ENCODE measurements at places on chromosomes 11 and 22. TPM values are rescaled to one million over a fixed set of nuclear protein-coding genes. Genes with fewer than 3 reads are reported as not detected.

DNAJB7 gene
- total RNA-seq: not detected

MUC15 gene
- 1.5 TPM for total RNA-seq

FIBIN gene
- 120 TPM for total RNA-seq

MUC6 gene
- not detected for total RNA-seq

PATE4 gene
- total RNA-seq: not detected

PGA4 gene
- total RNA-seq: not detected

CASP4 gene
- total RNA-seq: 21.9 TPM

LGR4 gene
- total RNA-seq: 28.3 TPM

KDM2A gene
- total RNA-seq: 50.6 TPM

H19 gene
- total RNA-seq: 372 TPM

PRG2 gene
- total RNA-seq: 0.33 TPM

PRR5L gene
- 9.6 TPM for total RNA-seq

ZDHHC5 gene
- 36.5 TPM for total RNA-seq

ARHGAP42 gene
- total RNA-seq: 10.2 TPM

XKR3 gene
- not detected for total RNA-seq

MRGPRX3 gene
- total RNA-seq: not detected

E2F8 gene
- total RNA-seq: not detected
